ENCODE measurements at places on chromosomes 5 and 9.
A peak's percentile ranks its signal among the peaks of the same experiment; 100 is the strongest.

DNA sequence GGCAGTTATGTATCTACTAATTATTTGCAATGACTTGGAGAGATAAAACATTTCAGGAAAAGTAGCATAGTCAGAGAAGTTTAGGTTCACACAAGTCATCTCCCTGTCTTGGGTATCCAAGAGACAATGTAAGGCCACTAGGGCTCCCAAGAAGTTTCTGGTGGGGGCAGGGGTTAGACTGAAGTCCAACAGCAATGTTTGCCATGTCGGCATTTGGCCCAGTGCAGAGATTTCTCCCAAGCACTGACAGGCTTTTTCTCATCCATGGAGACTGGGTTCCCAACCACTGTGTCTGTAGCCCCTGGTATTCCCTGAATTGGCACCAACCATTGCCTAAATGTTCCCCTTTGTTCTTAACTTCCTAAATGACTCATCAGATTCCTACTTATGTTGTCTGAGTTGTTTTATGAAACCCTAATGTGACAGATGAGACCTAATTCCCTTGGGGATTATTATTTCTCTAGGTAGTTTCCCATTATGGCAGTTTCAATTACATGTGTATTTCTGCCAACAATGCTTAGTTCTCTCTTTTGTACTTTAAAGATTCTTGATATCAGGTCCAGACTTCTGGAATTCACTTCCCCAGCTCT, 103.6 kb upstream of the EGFLAM start:
- no peak for DNase-seq

DNA sequence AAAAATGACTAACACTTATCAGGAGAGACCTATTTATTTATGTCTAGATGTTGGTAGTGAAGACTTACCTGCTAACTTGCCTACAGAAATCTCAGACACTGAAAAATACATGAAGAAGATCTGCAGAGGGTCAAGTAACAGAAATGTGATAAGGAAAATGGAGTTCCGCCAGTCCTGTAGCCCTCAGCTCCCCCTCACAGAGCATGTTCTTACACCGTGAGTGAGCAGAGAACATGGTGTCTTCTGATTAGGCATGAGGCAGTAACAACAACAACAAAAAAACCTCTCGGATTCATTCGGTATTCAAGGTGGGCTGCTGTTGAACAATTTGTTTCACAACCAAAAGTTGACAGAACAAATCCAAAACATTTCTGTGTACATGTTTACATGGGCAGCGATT, 162.0 kb upstream of the SNX2 start:
- no peak for DNase-seq

DNA sequence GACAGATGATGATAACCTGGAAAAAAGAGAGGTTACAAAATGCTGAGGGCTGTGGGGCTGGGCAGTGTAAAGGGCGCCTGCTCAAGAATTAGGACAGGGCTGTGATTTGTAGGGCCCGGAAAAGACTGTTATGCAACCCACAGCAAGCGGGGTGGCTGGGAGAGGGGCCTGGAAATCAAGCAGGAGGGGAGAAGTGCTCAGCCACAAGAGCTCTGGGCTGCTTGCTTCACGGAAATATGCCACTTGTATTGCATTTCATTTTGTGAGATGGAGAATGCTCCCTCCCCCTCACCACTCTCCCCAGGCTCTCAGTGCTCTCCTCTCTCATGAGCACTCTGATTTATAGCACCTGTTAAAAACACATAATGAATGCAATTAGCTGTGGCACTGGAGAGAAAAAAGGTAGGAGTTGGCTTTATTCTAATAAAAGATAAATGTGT, 8.4 kb upstream of the HAND1 start:
- no peak for DNase-seq

DNA sequence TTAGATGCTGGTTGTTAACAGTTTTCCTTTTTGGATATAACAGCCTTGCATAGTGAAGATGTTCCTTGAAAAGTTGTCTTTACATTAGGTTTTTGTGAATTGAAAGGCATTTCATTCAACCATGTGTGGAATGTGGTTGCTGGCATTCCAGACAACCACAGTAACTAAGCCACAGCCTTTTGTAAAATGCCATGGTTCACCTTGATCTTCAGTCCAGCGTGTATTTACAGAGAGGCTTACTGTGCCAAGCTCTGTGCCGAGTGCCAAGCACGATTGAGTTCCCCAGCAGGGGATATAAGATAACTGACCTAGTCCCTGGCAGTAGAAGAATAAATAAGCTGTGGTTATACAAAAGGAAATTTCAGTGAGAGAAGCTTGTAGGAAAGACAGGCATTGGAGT, 4.9 kb downstream of the EXOSC2 start:
- no peak for DNase-seq

DNA sequence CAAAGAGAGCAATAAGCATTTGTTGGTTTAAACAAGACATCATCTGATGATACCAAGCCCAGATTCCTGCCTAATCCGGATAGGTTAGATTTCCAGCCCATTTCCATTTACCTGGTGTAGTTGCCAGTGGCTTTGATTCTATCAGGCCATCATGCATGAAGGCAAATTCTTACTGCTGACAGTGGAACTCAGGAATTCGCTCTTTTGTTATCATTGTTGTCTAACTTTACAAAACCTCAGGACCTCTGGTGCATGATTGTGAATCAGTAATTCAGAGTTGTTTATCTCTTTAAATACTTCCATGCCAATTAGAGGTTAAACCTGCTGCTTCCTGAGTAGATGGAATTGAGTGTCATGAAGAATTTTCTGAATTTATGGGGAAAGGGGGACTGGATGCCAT, 76.5 kb downstream of the C9orf152 start:
- no peak for DNase-seq

DNA sequence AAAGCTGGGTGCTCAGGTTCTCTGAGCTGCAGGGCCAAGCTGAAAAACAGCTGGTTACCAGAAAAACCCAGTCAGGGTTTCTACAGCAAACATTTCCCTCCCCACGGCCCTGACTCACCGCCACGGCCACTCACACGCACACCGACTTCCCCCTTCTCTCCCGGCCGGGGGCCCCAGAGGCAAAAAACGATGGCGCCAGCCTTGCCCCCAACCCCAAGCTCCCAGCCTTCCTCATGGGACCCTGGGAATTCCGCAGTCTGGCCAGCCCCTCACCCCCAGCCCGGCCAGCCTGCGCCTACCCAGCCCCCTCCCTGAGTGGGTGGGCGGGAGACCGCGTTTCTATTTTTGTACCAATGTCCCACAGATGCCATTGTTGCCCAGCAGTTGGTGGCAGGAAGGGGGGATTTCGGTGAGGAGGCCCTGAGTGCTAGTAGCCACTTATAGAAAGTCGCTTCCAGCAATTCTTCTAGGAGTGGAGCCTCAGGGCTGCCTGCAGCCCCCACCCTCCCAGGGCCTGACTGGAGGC, 18.4 kb downstream of the ENG start:
- no peak for DNase-seq

DNA sequence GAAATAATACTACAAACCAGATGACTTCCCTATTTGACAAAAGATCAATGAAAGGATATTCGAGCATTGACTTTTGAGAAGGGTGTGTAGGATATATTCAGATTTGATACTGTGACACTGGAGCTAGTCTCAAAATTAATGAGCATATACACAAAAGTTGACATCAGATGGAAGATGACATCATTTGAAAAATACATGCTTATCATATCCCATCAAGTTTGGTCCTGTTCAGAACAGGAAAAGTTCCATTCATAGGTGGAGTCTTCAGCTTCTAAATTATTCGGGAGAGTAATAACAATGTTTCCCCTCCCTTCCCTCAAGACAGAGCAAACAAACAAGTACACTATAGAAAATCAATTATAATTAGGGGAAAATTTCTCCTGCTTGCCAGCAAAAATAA, 348.3 kb downstream of the NDUFS4 start:
- no peak for DNase-seq

GRCh38 chr5:14268738-14269137, 125.6 kb downstream of the TRIO start:
- peak; percentile 35 for DNase-seq

All from H4 (cell line).